ENCODE measurements at places on chromosomes 13 and 19. TPM values are rescaled to one million over a fixed set of nuclear protein-coding genes. Genes with fewer than 3 reads are reported as not detected.

The KL gene
- 0.60 TPM for total RNA-seq

The CACNG7 gene
- total RNA-seq = not detected

The NUP58 gene
- 142 TPM for total RNA-seq

The SIAH3 gene
- not detected for total RNA-seq

The LRRC8E gene
- total RNA-seq = 0.79 TPM

The ENOX1 gene
- 2.2 TPM for total RNA-seq

GRCh38 chr13:45921162-45921736 lies 69.7 kb upstream of the SIAH3 start:
- H3K36me3 ChIP-seq = no peaks in the 10 kb centered on the region
- H3K27ac ChIP-seq = no peak overlapping the region
- H3K4me3 ChIP-seq = no peak overlapping the region
- no peaks in the 10 kb centered on the region for H3K27me3 ChIP-seq

- no peak overlapping the region for H3K4me3 ChIP-seq
- DNase-seq = no peak
- no peaks in the 10 kb centered on the region for H3K4me1 ChIP-seq
- no peak overlapping the region for H3K27ac ChIP-seq
Observed at GRCh38 chr19:38989066-38989605, 13.6 kb upstream of the FBXO17 start.

DNA sequence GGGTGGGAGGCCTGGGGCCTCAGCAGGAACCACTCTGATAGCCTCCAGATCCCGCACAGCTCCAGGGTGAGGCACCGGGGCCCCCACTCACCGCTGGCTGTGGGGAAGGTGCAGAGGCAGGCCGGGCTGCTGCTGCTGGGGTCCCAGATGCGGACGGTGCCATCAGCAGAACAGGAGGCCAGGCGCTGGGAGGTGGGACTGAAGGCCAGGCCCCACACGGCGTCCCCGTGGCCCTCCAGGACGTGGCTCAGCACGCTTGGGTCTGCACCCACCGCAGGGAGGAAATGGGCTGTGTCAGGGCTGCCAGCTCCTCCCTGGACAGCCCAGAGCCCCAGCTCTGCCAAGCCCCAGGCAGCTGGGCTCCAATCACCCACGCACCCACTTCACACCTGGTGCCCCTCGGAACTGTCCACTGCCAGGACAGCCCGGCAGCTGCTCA lies 6.1 kb upstream of the PRKD2 start:
- no peak for DNase-seq
- H3K4me3 ChIP-seq = no peak overlapping the region
- H3K27ac ChIP-seq = no peak overlapping the region
- no peaks in the 10 kb centered on the region for H3K27me3 ChIP-seq
- H3K4me1 ChIP-seq = peaks cover 4% of the 10 kb centered on the region
- no peaks in the 10 kb centered on the region for H3K36me3 ChIP-seq

GRCh38 chr19:34961775-34962686 lies 2.0 kb downstream of the ZNF792 start:
- DNase-seq = no peak
- no peaks in the 10 kb centered on the region for H3K27me3 ChIP-seq
- H3K4me1 ChIP-seq = peaks cover 7% of the 10 kb centered on the region
- peaks cover 21% of the 10 kb centered on the region for H3K36me3 ChIP-seq
- H3K4me3 ChIP-seq = peak overlapping the region; percentile 90

- H3K4me1 ChIP-seq = no peaks in the 10 kb centered on the region
- no peak overlapping the region for H3K27ac ChIP-seq
- H3K4me3 ChIP-seq = no peak overlapping the region
- no peaks in the 10 kb centered on the region for H3K27me3 ChIP-seq
- DNase-seq = no peak
- H3K36me3 ChIP-seq = no peaks in the 10 kb centered on the region
Observed at GRCh38 chr13:66139250-66139649, 1090.9 kb downstream of the PCDH9 start.

GRCh38 chr19:11405846-11406643 lies 13.1 kb downstream of the RGL3 start:
- no peaks in the 10 kb centered on the region for H3K4me1 ChIP-seq
- DNase-seq = no peak
- peaks cover 9% of the 10 kb centered on the region for H3K27me3 ChIP-seq
- no peak overlapping the region for H3K27ac ChIP-seq
- no peak overlapping the region for H3K4me3 ChIP-seq
- H3K36me3 ChIP-seq = no peaks in the 10 kb centered on the region

- H3K27me3 ChIP-seq = no peaks in the 10 kb centered on the region
- peaks cover 43% of the 10 kb centered on the region for H3K4me1 ChIP-seq
- no peak overlapping the region for H3K4me3 ChIP-seq
- H3K36me3 ChIP-seq = no peaks in the 10 kb centered on the region
Observed at GRCh38 chr19:29667901-29668341, 2.7 kb downstream of the PLEKHF1 start.
